ENCODE measurements at places on chromosomes 1 and 21. TPM values are rescaled to one million over a fixed set of nuclear protein-coding genes. Genes with fewer than 3 reads are reported as not detected.

DNA sequence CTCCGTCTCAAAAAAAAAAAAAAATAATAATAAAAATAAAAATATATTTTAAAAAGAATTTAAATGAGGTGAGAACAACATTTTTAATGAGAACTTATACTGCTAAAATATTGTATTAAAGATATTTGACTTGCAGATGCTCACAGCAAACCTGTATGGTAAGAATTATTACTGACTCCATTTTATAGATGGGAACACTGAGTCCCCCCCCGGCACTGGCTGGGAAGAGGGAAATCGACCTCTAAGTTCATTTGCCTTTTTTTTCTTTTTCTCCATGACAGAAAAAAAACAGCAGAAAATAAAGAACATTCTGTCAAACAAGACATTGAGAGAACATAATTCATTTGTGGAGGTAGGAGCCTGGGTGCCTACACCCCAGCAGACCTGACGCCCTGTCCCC is 13.4 kb upstream of the PADI6 start:
- no peak for DNase-seq

- DNase-seq: no peak
Observed at GRCh38 chr1:227281371-227281770, 36.9 kb downstream of the CDC42BPA start.

DNA sequence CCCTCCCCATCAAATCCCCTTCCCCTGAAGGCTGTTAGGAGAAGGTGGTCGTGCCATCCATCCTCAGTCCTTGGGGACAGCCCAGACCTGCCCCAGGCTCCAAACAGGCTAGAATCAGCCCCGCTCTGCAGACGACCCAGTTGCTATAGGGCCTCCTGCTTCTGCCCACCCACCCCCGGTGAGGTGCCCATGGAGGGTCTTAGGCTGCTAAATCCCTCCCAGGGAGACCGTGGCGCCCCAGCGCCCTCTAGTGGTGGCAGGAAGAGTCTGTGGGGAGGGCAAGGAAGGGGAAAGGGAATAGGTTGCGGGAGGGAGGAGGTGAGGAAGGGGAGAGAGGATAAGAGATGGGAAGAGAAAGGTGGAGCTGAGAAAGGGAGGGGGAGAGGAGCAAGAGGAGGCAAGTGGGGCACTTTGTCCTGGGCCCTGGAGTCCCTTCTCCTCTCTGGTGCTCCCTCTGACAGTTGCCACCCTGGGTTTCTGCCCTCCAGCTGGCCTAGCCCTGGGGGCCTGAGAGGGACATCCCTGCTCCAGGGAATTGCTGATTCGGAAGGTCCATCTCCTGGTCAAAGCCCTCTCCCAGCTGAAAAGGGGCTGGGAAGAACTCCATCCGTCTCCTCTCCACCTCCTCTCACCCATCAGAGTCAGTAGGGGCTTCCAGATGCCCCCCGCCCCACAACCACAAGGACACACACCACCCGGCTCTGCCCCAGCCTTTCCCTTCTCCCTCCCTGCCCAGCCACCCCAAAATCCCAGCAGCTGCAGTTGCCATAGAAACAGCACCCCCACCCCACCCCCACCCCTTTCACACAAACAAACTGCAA is 55.4 kb downstream of the CAMK2N1 start:
- no peak for DNase-seq

GRCh38 chr1:170192546-170192945 is 46.8 kb downstream of the NTMT2 start:
- no peak for DNase-seq

DNA sequence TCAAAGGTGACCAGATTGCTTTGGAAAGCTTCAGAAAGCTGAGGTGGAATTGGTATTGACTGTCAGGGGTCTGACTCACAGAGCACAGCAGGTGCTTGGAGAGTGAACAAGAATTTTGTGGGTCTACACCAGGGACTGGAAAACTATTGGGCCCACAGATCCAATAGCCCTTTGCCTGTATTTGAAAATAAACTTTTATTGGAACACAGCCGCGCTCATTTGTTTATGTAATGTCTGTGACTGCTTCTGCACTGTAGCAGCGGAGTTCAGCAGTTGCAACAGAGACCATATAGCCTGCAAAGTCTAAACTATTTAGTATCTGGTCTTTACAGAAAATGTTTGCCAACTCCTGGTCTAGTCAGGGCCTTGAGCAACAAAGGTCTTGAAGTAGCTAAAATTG is 315.6 kb downstream of the NFIA start:
- no peak for DNase-seq

GRCh38 chr1:205190845-205191577 is 20.5 kb downstream of the DSTYK start:
- DNase-seq: peak; percentile 70

DNA sequence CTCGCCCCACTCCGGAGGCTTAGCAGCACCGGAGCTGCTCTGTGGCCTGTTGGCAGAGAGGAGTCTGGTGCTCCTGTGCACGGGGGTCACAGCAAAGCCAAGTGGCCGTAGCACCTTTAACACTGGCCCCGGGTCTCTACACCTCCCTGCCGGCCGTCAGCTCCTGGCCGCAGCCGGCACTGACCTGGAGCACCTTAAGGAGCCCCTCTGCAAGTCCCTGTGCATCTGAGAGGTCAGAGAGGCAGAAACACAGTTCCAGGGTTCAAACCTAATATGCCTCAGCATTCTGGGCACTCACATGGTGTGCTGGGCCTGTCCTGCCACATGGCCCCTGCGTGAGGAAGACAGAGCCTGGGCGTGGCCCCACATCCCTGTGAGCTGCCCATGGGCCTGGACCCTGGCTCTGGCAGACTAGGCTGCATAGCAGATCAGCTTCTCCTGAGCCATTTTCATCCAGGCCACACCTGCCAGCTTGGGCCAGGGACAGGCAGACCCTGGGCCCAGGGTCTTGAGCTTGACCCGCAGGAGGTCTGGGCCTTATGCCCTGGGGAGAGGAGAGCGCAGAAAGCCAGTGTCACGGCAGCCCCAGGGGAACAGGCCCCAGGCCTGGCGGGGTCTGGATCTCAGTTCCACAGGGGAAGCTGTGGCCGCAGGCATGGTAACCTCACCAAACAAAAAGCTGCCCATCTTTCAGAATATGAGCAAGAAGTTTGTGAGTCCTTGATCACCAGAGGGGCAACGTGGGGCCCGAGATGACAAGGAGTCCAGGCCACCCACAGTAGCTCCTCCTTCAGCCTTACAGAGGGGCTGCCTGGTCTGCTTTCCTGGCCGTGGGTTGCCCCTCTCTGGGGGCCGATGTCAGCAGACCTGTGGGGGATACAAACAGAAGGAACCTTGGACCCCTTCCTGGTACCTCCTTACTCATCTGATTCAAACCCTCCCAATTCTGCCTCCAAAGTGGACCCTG is 146.0 kb upstream of the COL6A1 start:
- no peak for DNase-seq

GRCh38 chr1:94721240-94721639 is 98.9 kb upstream of the SLC44A3 start:
- no peak for DNase-seq

DNA sequence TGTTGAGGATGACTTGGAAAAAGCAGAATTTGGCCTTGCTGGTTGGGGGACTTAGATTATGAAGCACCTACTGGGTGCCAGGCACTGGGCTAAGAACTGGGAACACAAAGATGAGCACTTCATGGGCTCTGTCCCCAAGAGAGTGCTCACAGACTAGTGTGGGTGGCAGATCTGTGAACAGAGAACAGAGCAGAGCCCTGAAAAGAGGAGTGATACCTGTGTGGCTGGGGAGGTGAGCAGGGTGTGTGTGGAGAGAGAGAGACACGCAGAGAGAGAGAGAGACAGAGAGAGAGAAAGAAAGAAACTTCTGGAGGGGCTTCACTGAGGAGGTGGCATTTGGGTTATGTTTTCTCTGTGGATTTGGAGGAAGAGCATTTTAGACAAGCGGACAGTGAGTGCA is 61.1 kb upstream of the PPP2R5A start:
- no peak for DNase-seq

DNA sequence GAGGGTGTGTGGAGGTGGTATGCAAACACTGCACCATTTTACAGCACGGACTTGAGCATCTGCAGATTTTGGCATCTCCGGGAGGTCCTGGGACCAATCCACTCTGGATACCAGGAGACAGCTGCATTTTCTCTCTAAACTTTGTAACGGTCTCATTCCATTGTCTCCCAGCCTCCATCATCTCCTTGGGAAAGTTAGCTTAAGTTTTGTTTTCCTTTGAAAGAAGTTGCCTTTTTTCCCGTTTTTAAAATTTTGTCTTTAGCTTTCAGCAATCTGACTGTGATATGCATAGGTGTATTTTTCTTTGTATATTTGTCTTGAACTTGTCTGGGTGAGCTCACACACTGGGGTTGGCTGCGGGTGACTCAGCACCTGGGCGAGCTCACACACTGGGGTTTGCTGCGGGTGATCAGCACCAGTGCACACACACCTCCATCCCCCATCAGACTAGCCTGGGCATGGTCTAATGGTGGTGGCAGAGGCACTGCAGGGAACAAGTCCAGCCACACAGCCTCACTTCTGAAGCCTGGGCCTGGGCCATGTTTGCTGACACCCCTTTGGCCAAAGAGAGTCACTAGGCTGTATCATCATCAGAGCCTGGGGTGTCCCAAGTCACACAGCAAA is 32.1 kb upstream of the COL18A1 start:
- peak; percentile 87 for DNase-seq

DNA sequence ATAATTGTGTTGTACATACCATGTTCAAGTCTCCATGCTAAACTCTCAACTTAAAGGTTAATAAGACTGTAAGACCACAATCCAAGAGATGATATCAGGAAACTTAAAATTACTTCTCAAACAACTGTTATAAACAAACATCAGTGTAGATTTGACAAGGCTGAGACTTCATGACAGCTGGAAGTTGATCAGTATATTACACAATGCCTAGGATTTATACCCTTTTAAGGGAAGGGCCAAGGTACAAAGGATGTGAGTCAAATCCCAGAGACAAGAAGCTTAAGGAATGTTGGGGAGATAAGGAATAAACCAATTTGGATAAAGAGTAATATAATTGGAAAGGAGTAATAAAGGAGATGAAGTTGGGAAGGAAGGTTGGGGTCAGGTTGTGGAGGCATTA is 98.8 kb downstream of the LBR start:
- peak; percentile 65 for DNase-seq

- no peak for DNase-seq
Observed at GRCh38 chr1:56439610-56440264, 139.6 kb downstream of the PLPP3 start.

DNA sequence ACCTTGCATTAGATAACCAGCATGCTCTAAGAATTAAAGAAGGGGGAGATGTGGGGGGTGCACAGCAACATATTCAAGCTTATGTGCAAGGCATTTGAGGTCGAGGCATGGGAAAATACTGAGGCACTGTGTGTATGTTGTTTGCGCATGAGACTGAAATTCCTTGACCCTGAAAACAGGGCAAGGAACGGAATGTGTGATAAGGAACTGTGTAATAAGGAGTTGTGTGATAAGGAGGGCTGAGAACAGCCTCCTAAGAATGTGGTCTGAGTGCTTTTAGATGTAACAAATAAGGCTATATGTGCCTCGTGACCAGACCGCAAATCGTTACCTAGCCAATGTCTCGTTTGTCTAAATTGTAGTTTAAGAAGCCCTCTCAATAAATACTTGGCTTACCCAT is 26.5 kb upstream of the ITLN1 start:
- peak; percentile 2 for DNase-seq

GRCh38 chr1:30034627-30035521 is 688.5 kb downstream of the MATN1 start:
- peak; percentile 9 for DNase-seq

DNA sequence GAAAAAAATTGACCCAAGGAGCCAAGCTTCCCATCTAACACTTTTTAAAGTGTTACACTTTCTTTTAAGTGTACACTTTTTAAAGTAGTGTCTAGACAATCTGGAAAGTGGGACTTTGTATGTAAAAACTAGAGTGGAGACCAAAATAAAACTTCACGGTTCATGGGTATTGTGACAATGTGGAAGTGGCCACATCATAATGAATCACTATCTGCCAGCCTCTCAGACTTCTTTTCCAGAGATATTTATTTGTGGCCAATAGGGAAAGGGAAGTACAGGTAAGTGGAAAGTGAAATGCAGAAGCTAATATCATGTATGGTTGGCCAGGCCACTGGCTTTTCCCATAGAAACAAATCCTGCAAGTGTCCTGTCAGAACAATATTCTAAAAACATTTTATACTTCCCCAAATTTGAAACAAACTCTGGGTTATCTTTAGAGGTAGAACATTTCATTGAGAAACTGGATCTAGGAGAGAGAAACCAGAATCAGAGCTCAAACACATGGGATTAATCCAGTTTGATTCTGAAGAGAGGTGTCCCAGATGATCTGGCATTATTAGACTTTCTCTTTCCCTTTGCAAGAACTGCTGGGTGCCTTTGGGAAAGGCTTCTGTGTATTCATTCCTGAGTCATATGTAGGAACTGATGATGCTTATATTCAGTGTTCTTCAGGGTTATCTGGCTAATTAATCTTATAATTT is 2.0 kb downstream of the TNFSF18 start:
- peak; percentile 70 for DNase-seq

GRCh38 chr1:53430779-53431178 is 28.4 kb upstream of the DMRTB1 start:
- DNase-seq: no peak

GRCh38 chr1:203521074-203521794 is 27.3 kb downstream of the OPTC start:
- no peak for DNase-seq

GRCh38 chr21:22115746-22116145 is 1117.5 kb downstream of the NCAM2 start:
- no peak for DNase-seq

- DNase-seq: peak; percentile 98
Observed at GRCh38 chr1:219174460-219175211, 958 bp downstream of the LYPLAL1 start.

DNA sequence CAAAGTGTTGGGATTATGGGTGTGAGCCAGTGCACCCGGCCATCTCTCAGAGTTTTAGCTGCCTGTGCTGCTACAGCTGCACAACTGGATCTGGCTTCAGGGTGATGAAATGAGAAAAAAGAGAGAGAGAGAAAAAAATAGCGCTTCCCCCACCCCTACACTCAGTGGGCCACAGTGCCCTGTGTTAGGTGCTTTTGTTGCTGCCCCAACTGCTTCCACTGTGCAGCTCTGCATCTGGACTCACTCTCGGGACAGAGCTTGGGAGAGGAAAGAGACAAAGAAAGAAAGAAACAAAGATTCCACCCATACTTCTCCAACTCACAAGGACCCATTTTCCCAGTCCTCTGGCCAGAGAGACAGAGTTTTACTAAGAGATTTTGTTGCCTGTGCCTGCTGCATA is 50.4 kb downstream of the INAVA start:
- no peak for DNase-seq

DNA sequence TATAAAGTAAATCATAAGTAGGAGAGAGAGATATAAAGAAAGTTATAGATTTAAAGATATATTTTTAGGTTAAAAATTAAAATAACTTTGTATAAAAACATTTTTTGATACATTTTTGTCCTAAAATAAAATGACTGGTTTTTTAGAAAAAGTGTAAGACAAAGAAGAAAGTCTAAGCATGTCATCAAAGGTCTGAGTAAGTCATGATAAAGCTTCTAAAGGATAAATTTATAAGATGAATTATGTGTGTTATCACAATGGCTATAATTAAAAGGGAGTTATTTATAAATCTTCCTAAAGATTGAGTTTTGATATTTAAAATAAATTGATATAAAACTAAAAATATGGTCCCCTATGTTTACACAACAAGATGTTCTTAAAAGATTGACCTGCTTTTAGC is 370.9 kb downstream of the PTPRU start:
- DNase-seq: no peak

Gene AKR7A3
- 1.6 TPM for total RNA-seq

Gene SYT2
- total RNA-seq: 0.05 TPM

Gene IFT25
- 23.7 TPM for total RNA-seq

Gene LCE2A
- total RNA-seq: not detected

Gene ACKR1
- not detected for total RNA-seq

Gene C1orf141
- not detected for total RNA-seq

Gene SLFNL1
- total RNA-seq: 0.65 TPM

Gene TPTE
- total RNA-seq: not detected
